ENCODE measurements at places on chromosomes 3 and 15. TPM values are rescaled to one million over a fixed set of nuclear protein-coding genes. Genes with fewer than 3 reads are reported as not detected.

FBLN2 gene
- total RNA-seq = 3.6 TPM

BBX gene
- 17.2 TPM for total RNA-seq

PDE12 gene
- 16.6 TPM for total RNA-seq

AHSG gene
- not detected for total RNA-seq

PLCH1 gene
- 0.97 TPM for total RNA-seq

AGBL1 gene
- not detected for total RNA-seq

SEMA3G gene
- 0.31 TPM for total RNA-seq

VILL gene
- 0.17 TPM for total RNA-seq

CHRNA5 gene
- total RNA-seq = 34.6 TPM

CLDN1 gene
- total RNA-seq = 28.6 TPM

POLQ gene
- total RNA-seq = 6.3 TPM

PLA1A gene
- 0.29 TPM for total RNA-seq

JAGN1 gene
- 79.6 TPM for total RNA-seq

BFSP2 gene
- not detected for total RNA-seq
